ENCODE measurements at places on chromosomes 1 and 21. TPM values are rescaled to one million over a fixed set of nuclear protein-coding genes. Genes with fewer than 3 reads are reported as not detected.

GRCh38 chr1:53066488-53066887 lies 4.5 kb downstream of the PODN start:
- DNase-seq = no peak

- no peak for DNase-seq
These were observed 8.5 kb downstream of the PRDM2 start for GRCh38 chr1:13708380-13708982.

- peak; percentile 51 for DNase-seq
These were observed 2.7 kb upstream of the FDPS start for GRCh38 chr1:155305881-155306391.

- DNase-seq = no peak
These were observed 41.4 kb upstream of the ACOT11 start for GRCh38 chr1:54506594-54506993.

- DNase-seq = peak; percentile 44
These were observed 1.2 kb downstream of the SAMD11 start for GRCh38 chr1:924656-925560.

- no peak for DNase-seq
These were observed 207.2 kb upstream of the C21orf91 start for GRCh38 chr21:18026359-18026758.

The RBBP4 gene
- 186 TPM for total RNA-seq

GRCh38 chr1:246753670-246754535 lies 29.7 kb downstream of the SCCPDH start:
- DNase-seq = peak; percentile 23

GRCh38 chr1:51850420-51851223 lies 27.9 kb downstream of the NRDC start:
- no peak for DNase-seq

All from astrocyte (in vitro differentiated cells and primary cell).